ENCODE measurements at places on chromosomes 13 and 19.

DNA sequence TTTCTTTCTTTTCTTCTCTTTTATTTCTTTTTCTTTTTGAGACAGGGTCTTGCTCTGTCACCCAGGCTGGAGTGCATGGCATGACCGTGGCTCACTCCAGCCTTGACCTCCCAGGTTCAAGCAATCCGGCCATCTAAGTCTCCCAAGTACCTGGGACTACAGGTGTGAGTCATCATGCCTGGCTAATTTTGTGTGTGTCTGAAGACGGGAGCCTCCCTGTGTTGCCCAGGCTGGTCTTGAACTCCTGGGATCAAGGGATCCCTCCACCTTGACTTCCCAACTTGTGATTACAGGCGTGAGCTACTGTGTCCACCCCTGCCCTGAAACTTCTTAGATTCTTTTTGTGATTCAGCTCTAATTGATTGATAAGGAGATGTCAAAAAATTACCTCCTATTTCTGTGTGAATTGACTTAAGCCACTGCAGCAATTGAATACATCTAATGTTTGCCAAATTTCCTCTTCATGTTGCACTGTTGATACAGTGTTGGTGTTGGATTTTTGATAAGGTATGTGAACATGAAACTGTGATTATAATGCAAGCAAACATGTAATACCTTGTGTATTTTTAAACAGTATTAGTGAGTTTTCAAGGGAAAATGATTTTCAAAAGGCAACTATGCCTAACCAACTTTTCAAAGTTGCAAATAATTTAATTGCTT is 22.6 kb downstream of the KLF5 start:
- DNase-seq: no peak

DNA sequence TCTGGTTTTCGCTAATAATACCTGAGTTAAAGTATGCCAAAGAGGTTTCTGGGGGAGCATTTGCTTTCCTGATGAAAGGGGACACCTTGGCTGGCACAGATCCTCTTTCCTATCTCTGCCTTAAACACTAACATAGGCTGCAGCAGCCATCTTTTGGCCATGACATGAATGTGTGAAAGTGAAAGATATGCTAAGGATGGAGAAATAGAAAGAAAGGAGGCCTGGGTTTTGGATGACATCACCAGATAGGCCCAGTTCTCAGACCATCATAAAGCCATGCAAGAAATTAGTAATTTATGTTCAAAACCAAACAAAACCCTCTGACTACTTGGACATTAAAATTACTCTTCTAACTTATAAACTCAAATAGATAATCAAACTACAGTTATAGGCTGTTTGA is 279.7 kb downstream of the COG6 start:
- DNase-seq: no peak

GRCh38 chr19:43692877-43693276 is 22.9 kb upstream of the PLAUR start:
- no peak for DNase-seq

- DNase-seq: no peak
These were observed 35.6 kb upstream of the ZNF599 start for GRCh38 chr19:34808566-34808965.

GRCh38 chr13:111480976-111481375 is 160.5 kb downstream of the TEX29 start:
- peak; percentile 98 for DNase-seq

DNA sequence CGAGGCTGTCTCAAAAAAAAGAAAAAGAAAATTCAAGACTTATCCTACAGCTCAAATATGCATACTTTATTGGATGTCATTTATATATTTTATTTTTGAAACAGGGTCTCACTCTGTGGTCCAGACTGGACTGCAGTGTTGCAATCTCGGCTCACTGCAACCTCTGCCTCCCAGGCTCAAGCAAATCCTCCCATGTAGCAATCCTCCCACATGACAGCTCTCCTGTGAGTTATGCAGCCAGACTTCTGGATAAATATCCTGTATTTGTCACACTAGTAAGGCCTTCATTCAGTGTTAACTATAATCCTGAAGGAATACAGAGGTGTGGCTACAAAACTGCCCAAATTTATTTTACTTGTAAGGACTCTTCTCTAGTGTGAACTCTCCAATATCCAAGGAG is 7.2 kb downstream of the ZNF552 start:
- DNase-seq: no peak

- DNase-seq: no peak
These were observed 2.8 kb downstream of the ZNF20 start for GRCh38 chr19:12137221-12137940.

DNA sequence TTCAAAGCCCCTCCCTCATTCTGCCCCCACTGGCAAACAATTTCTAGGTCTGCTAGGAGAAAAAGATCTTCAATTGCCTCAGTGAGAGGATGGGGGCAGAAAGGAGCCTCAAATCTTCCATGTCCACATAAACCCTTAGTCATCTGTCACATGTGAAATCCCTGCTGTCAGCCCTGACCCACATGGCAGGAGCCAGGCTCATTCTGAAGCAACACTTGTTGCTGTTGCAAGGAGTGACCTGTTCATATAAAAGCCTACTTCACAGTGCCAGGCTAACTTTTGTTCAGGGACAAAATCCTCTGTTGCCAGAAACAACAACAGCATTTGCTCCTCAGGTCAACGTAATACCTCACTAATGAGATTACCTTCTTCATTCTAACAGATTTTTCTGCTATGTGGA is 70.5 kb downstream of the IRS2 start:
- no peak for DNase-seq

DNA sequence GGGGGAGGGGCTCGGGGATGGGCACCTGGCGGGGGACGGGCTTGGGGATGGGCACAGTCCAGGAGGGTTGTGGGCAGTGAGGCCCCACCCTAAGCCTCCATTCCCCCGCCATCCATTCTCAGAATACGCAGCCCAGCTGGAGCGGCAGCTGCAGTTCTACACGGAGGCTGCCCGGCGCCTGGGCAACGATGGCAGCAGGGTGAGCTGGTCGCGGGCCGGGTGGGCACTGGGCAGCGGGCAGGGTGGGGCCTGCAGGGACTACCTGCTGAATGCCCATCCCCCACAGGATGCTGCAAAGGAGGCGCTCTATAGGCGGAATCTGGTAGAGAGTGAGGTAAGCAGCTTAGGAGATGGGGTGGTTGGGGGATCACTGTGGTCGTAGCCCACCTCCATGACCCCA is 8.3 kb downstream of the PODNL1 start:
- DNase-seq: no peak

DNA sequence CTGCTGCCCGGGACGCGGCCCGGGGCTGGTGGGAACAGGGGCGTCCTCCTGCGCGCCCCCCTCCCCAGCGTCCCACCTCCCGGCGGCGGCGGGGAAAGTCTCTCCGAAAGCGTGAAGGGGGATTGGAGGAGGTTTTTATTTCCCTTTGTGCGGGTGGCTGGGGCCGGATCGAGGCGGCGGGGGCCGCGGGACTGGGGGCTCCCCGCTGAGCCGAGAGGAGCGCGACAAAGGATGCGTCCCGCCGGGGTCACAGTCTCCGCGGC is 132 bp downstream of the SHD start:
- no peak for DNase-seq

DNA sequence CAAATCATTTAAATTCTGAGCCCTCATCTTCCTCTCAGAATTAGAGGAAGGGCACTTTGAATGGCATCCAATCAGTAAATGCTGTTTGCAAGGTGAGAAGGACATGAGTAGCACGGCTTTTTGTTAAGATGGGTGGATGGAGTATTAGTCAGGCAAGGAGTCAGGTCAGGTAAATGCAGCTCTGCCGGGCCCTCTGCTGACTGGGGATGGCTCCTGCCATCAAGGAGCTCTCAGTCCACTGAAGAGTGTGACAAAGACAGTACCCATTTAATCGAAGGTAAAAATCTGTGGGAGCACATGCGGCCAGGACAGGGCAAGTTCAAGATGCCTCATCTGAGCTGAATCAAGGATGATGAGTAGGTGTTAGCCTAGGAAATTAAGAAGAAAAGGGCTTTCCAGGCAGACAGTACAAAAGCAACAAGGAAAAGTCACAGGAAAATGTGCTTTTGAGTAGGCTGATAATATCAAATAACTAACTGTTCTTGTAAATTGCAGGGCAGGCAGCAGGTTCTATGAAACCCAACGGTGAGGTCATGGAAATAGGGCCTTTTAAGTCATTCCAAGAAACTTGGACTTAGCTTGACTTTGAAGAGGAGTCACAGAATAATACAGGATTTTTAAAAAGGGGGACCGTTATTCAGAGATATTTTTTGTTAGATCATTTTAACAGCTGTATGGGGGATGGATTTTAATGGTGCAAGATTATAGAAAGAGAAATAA is 670.5 kb upstream of the ARGLU1 start:
- no peak for DNase-seq

GRCh38 chr13:60439201-60439600 is 42.2 kb downstream of the TDRD3 start:
- DNase-seq: no peak

- no peak for DNase-seq
These were observed 12.4 kb downstream of the VSTM2B start for GRCh38 chr19:29538146-29538545.

- DNase-seq: no peak
These were observed 1.1 kb upstream of the MED26 start for GRCh38 chr19:16628984-16629691.

DNA sequence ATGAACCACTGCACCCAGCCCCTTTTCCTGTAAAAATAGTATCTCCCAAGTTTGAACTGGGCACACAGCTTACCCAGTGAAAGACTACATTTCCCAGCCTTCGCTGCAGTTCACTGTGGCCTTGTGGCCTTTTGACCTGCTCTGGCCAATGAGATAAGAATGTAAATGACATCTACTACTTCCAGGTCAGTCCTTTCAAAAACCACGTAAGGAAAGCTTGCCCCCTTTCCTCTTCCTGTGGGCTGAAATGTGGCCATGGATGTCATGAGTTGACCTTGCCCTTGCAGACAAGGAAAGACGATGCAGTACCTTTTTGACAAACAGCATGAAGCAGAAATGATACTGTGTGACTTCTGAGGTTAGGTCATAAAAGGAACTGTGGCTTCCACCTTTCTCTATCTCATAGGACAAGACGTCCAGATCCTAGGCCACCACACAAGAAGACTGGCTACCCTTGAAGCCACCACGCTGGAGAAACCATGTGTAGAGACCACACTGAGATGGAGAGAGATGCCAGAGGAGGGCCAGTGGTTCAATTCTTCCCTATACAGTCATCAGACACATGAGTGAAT is 19.9 kb downstream of the ACER1 start:
- DNase-seq: no peak

DNA sequence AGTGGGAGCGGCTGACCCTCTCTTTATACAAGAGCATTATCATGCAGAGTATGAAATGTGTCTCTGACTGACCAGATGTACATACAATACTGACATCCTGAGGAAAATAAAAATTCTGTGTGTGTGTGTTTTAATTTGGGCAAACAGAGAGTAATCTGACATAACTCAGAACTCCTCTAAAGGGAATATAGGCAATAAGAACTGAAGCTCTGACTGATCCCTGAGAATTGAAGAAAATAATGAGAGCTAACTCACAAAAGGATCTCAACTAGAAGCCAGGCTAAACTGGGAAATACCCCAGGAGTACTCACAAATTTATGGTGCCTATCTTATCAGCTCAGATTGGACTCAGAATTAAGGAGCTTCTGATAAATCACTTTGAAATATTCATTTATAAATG is 539.9 kb downstream of the OLFM4 start:
- DNase-seq: no peak

All from NCI-H1417 treated with DMSO at 0.1 percent for 48 hours (cell line).